ENCODE measurements at places on chromosomes 4 and X.

GRCh38 chr4:71241501-71242288, 97.1 kb upstream of the SLC4A4 start:
- no peak for DNase-seq

GRCh38 chr4:40685300-40685699, 55.6 kb upstream of the RBM47 start:
- no peak for DNase-seq

DNA sequence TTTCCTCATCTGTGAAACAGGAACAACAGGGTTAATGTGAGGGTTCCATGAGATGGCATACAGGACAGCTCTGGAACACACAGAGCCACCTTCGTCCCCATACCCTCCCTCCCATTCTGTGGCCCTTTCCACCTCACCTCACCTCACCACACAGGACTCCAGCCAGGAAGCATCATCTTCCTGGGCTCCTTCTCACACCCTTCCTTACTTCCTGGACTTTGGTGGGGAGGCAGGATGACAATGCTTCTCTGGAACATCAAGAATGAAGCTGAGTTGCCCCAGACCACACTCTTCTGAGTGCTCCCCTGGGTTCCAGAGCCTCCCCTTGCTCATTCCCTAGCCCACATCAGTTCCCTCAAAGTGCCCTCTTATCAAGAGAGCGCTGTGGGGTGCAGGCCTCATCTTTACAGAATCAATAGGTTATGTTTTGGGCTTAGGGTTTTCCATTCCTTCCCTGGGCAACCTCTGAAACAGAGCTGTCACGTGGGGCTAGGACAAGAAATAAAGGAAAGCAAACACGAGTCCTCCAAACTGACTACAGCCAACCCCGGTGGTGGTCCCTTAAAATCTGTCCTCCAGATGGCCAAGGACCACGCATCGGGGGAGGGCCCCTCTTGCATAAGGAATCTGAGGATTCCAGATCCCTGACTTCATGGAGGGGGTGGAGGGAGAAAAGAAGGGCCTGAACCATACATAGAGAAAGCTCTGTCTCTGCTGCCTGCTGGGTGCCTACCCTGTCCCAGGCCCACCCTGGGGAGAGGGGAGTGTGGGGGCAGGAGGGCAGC, 74.4 kb upstream of the ATP6AP2 start:
- DNase-seq = no peak

DNA sequence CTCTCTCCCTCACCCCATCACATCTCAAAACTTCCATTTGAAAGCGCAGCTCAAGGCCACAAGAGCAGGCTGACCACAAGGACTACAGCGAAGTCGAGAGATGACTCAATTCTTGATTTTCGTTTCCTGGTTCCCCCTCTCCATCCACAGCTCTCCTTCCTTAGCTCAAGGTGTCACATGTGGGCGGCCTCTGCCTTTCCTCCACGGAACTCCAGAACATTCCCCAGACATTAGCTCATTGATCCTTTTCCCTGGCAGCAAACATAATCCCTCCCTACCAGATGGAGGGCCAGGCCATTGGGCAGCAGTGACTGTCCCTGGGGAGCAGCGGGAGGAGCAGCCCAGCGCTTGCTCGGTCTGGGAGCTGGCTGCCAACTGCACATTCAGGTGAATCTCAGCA, 56.3 kb downstream of the CCDC149 start:
- DNase-seq = no peak

DNA sequence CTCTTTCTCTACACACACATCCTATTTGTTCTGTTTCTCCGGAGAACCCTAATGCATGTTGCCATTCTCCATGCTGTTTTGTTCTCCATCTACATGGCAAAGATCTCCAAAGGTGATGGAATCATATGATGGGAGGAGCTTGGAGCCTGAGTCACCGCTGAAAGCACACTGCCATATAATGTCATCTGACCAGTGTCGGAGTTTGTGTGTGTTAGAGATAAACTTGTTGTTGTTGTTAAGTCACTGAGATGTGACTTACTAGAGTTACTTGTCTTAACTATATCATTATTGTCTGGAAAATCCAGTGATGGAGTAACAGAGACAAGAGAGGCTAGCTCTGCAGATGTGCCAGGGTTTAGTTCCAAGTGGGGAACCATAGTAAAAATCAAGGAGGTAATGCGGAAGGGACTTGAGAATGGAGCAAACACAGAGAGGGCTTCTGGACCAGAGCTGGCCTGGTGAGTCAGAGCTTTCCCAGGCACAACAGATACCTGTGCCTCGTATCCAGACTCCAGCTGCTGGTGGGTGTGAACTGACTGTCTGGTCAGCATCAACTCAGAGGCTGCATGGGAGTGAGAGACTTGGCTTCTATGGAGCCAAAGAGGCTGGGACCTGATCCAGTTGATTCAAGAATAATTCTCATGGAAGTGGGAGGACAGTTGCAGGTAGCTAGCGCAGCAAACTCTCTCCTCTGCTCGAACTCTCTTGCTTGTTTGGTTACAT, 30.6 kb upstream of the CCKAR start:
- no peak for DNase-seq
